EL (cell line): ENCODE measurements at places on chromosomes 1 and 21.

- DNase-seq, result no peak
Observed at GRCh38 chr1:33081554-33082305, 777 bp downstream of the AZIN2 start.

DNA sequence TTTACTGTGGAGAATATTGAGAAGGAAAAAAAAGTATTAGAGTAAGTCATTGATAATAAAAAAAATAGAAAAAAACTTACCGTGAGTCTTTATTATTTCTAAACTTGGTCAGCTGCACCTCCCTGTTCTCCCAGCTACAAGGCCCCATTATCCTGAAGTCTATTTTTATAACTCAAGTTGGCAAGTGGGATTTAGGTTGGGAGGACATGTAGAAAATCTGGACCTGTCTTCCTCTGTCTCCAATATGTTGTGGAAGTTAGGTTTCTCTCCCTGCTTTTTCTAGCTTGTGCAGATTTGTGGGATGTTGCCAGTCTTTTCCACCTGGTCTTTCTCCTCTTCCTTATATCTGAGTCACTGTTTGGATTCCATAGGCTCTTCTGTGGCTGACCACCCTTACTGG, 361.4 kb downstream of the HLX start:
- no peak for DNase-seq

- no peak for DNase-seq
Observed at GRCh38 chr21:41316200-41317062, at the start of gene FAM3B. TSS of gene FAM3B (plus strand) at chr21:41316801. CDS start at chr21:41316880, 79 bp downstream.

DNA sequence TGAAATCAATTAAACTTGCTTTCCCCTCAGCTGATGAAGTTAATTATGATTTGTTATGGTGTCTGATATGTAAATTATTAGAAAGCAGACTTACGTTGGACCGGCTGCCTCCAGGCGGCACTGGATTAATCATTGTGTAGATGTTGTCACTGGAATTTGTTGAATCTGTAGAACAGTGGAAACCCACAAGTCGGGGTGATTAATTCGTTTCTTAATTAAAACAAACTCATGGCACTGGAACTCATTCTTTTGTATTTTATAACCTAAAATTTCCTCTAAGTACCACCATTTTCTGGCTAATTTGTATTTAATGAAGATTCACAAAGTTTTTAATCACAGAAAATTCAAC, 39.0 kb downstream of the MRPL37 start:
- no peak for DNase-seq

DNA sequence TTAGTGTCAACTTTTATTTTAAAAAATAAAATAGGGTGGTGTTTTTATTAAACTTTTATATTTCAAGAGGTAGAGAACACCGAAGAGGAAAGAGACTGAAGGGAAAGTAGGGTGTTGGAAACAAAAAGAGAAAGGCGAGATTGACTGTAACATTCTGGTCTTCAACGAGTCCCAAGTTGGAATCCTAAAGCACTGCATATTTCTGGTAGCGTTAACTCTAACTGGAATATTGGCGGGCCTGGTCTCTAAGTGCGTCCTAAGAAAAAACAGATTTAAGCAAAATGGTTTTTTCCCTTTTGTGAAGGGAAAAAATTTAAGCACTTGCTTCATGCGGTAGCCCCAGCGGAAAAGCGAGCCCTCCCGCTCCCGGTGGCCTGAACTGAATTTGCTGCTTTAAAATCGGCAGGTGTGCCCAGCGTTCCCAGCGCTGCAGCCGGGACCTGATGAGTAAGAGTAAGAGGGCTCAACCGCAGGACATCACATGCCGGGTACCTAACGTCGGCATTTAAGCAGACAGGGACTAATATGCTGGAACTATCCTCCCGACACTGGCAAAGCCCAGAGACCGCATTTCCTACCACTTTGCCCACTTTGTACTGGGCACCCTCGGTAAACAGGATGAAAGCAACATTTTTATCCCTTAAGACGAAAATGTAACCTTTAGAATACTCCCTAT, 30.5 kb upstream of the NFIA start:
- no peak for DNase-seq

DNA sequence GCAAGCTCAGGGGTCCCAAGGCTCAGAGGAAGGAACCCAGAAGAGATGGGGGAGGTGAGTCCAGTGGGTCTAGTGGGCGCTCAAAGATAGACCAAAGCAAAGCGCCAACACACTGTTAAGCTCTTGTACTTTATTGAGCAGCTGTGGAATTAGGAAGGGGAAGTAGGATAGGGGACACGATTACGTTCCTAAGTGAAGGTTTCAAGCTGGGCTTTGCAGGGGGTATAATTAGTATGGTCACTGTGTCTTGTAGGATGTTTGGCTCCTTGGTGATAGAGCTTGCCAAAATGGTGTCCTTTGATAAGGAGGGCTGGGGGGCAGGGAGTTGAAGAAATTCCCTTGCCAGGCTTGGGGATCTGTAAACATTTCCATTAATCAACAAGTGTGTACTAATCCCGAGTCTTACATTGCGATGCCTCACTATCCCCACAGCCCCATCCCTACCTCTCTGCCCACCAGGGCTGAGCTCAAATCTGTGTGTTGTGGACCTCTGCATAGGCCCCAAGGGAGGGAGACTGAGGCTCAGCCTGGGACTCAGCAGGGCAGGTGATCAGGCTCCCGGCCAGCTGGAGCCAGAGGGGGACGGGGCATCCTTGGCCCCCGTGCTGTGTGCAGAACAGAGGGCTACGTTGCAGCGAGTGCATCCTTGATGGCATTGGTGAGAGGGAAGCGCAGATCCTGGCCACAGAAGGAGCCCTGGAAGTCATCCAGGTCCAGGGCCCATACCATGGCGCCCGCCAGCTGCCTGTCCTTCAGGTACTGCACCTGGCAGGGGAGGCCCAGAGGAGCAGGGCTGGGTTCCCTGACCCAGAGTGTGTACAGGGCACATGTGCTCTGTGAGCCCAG, 3.4 kb upstream of the MYBPH start:
- DNase-seq, result no peak

GRCh38 chr1:152924191-152924590, 15.8 kb downstream of the IVL start:
- DNase-seq, result no peak

- peak; percentile 5 for DNase-seq
Observed at GRCh38 chr21:41319273-41319672, 2.7 kb downstream of the FAM3B start.
